ENCODE measurements at places on chromosomes 1 and 21.

- peaks cover 57% of the 10 kb centered on the region for H3K36me3 ChIP-seq
- no peaks in the 10 kb centered on the region for H3K27me3 ChIP-seq
- peaks cover 27% of the 10 kb centered on the region for H3K4me1 ChIP-seq
- peak overlapping the region; percentile 79 for H3K27ac ChIP-seq
- peak overlapping the region; percentile 27 for H3K4me3 ChIP-seq
Observed at GRCh38 chr1:181044449-181044966, 10.7 kb downstream of the MR1 start.

DNA sequence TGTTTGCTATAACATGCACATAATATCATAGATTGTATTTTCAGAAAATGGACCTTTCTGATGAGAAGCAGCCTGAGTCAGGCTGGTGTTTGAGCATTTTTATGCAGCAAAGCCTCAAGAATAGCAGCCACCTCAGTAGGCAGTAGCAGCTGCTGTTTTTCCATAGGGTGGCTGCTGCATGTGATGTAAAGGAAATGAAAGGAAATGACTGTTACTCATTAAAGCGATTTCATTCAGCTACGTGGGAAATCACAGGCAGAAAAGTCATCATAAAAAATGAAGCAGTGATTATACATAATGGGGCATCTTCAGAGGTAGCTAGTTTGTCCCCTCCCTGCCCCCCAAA, 110.4 kb downstream of the PATJ start:
- H3K27me3 ChIP-seq: no peaks in the 10 kb centered on the region
- H3K4me1 ChIP-seq: no peaks in the 10 kb centered on the region
- no peak for DNase-seq
- H3K4me3 ChIP-seq: no peak overlapping the region
- H3K36me3 ChIP-seq: peaks cover 2% of the 10 kb centered on the region

DNA sequence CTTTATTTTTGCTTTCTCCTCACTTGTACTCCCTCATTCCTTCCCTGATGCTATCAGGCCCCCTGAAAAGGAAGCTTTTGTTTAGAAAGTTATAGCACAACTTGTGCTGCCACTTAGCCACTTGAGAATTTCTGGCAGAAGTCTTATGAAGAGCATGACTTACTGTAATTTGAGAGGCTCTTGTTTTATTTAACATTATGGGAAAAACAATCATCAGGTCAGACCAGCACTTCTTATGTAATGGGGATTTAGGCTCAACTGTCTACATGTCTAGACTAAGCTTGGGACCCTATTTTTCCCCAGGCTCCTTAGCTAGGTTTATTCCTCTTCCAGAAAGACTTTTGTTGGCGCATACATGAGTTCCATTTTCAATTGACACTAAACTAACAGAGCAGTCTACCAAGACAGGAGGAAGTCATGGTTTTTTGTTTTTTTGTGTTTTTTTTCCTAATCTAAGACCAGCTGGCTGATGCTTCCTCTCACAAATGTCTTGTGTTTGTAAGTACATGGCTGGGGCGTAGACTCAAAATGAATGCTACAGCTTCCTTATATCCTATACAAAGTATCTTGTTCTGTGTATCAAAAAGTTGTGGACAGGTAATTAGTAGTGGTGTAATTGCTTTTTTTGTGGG, 31.5 kb downstream of the TNFSF4 start:
- H3K27ac ChIP-seq: peak overlapping the region; percentile 53
- peaks cover 44% of the 10 kb centered on the region for H3K36me3 ChIP-seq
- peaks cover 18% of the 10 kb centered on the region for H3K4me1 ChIP-seq
- no peaks in the 10 kb centered on the region for H3K27me3 ChIP-seq
- no peak overlapping the region for H3K4me3 ChIP-seq

DNA sequence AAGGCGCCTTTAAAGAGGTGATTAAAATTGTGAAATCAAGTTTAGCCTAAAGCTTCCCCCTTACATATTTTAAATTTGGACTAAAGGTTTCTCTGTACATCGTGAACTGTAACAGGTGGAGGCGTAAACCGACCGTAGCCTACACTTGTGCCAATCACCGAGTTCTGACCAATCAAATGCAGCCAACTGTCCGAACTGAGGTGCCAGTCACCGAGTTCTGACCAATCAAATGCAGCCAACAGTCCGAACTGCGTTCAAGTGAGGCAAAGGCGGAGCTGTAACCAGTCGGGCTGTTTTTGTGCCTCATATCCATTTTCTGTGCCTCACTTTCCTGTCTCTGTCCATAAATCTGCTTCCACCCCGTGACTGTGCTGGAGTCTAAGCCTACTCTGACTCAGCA, 7.4 kb downstream of the TFF1 start:
- no peak overlapping the region for H3K4me3 ChIP-seq
- DNase-seq: no peak
- no peaks in the 10 kb centered on the region for H3K4me1 ChIP-seq
- no peak overlapping the region for H3K27ac ChIP-seq
- H3K36me3 ChIP-seq: peaks cover 7% of the 10 kb centered on the region

- H3K36me3 ChIP-seq: peaks cover 5% of the 10 kb centered on the region
- H3K27ac ChIP-seq: no peak overlapping the region
- peaks cover 38% of the 10 kb centered on the region for H3K4me1 ChIP-seq
- H3K4me3 ChIP-seq: no peak overlapping the region
Observed at GRCh38 chr1:200381256-200381984, 28.4 kb downstream of the ZNF281 start.

- H3K27me3 ChIP-seq: no peaks in the 10 kb centered on the region
- peaks cover 21% of the 10 kb centered on the region for H3K4me1 ChIP-seq
- peaks cover 39% of the 10 kb centered on the region for H3K36me3 ChIP-seq
- H3K27ac ChIP-seq: peak overlapping the region; percentile 49
- no peak for DNase-seq
Observed at GRCh38 chr1:226069811-226070489, 7.4 kb downstream of the H3-3A start.

DNA sequence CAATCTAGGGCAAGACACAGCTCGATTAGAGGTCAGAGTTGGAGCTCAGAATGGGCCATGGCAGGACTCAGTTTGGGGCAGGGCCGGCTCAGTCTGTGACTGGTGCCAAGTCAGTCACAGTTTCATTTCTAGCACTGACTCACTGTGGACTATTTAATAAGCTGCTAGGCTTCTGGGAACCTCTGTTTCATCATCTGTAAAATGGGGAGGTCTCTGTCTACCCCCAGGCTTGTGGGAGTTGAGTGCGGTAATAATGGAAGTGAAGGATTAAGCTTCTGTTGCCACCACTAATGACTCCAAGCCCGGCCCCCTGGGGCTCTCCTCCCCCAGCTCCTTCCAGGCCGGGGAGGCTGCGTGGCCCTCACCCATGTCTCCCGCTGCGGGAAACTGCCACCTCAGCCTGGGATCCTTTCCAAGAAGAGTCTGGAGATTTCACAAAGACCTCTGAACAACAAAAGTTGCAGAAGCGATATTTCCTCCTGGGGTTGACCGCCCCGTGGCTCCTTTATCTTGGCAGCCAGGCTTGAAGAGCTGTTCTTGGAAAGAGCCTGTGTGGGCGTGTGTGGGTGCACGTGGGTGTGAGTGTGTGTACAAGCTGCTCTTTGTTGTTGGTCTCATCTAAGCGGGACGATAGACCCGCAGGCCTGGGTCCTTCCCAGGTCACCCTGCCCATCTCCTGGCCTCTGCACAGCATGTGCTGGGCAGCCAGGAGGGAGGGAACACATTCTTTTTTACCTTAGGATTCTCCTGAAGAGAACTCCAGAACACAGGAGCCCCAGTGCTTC, 29.1 kb downstream of the KNCN start:
- no peaks in the 10 kb centered on the region for H3K36me3 ChIP-seq
- no peak overlapping the region for H3K27ac ChIP-seq
- H3K27me3 ChIP-seq: peaks cover 64% of the 10 kb centered on the region
- peaks cover 4% of the 10 kb centered on the region for H3K4me1 ChIP-seq

DNA sequence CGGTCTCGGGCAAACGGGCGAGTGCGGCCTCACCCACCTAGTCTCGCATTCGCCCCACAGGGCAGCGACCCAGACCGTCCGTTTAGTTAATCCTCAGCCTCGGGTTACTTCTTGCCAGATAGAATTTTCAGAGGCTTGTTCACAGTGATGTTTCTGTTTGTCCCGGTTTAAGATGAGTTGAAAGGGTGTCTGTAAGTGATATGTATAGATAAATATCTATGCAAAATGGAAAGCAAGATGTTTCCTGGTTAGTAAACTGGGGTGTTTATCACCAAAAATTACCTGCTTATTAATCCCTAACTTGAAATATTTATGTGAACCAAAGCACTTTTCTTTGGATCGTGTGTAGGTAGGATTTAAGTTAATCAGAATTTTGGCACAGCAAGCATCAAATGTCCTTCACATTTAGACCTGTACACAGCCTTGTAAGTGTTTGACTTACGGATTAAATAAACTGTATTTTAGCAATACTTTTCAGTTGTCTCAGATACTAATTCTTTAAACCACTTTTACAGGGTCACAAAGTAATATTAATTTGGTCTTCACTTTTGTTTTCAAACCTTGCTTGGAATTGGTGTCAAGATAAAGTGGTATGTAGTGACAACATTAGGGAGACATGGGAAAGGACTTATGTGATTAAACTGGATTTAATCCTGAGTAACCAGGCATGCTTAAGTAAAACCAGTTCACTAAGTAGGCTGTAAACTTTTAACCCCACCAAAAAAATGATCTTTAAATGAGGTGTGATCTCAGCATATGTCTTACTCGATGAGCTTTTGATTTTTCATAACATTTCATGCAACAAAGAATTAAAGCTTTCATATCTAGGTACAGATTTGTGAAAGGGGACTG, 914 bp downstream of the ZNF326 start:
- peaks cover 16% of the 10 kb centered on the region for H3K36me3 ChIP-seq
- peak overlapping the region; percentile 98 for H3K4me3 ChIP-seq
- peaks cover 4% of the 10 kb centered on the region for H3K27me3 ChIP-seq
- peak overlapping the region; percentile 95 for H3K27ac ChIP-seq

DNA sequence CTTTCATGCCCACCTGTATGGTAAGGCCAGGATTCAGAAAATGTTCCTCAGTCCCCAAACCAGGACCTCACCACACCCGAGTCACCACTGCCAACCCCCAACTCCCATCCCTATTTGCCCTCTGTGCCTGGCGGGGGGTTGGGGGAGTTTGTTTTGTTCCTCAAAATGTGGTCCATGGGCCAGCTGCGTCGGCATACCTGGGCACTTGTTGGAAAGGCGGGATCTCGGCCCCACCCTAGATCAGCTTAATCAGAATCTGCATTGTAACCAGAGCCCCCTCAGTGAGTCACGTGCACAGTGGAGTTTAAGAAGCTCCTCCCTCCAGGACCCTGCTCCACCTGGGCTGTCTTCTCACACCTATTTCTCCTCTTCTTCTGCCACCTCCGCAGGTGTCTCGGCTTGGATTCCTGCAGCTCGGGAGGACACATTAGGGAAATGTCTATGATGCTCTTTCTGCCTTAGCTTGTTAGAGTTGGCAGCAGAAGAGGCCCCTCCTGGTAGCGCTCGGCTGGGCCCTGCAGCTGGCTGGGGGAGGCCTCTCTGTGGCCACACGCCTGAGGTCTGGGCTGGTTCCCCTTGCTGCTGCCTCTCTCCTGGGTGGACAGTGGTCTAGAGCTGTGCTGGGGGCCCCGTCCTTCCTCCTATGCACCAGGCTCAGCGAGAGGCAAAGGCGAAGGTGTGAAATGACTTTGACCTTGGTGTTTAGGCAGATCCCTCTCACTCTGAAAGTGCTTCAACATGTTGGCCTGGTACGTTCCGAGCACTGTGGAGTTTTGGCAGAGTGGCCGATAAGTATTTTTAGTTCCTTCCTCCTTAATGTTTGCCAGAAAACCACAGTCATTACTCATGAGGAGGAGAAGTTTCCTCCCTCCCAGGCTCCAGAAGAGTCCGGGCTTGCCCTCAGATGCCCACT, 41.8 kb upstream of the CAMTA1 start:
- peaks cover 7% of the 10 kb centered on the region for H3K27me3 ChIP-seq
- H3K27ac ChIP-seq: peak overlapping the region; percentile 11
- peaks cover 12% of the 10 kb centered on the region for H3K4me1 ChIP-seq
- H3K36me3 ChIP-seq: no peaks in the 10 kb centered on the region

DNA sequence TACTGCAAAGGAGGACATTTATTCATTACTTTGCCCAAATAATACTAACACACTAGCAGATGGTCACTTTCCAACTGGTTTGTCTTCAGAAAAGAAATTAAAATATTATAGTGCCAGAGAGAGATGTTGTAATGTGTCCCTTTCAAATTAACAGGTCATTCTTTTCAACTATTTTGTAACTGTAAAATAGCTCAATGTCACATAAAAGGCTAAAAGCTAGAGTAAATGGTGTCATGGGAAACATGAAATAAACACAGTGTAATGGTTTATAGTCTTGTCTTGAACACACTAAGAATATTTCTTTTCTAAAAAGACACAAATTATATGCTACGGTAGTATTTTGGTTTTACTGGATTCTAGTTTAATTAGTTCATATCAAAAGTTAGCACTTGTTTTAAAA, 77.8 kb downstream of the ADGRL2 start:
- DNase-seq: no peak
- no peaks in the 10 kb centered on the region for H3K4me1 ChIP-seq
- no peak overlapping the region for H3K4me3 ChIP-seq
- no peaks in the 10 kb centered on the region for H3K27me3 ChIP-seq
